Placental pericyte (primary cell): ENCODE measurements at places on chromosomes 1 and 21. TPM values are rescaled to one million over a fixed set of nuclear protein-coding genes. Genes with fewer than 3 reads are reported as not detected.

FCAMR gene
- total RNA-seq = not detected in 2 replicates

PTPN22 gene
- under 0.01 and 2.0 TPM in 2 replicates for total RNA-seq

FMO3 gene
- total RNA-seq = not detected in 2 replicates

C1orf198 gene
- total RNA-seq = 80.7 and 83.8 TPM in 2 replicates

MYCL gene
- 0.14 and 0.44 TPM in 2 replicates for total RNA-seq

ETNK2 gene
- total RNA-seq = 3.1 and 3.4 TPM in 2 replicates

APOBEC4 gene
- under 0.01 TPM in 1 of 2 replicates, not detected in the other for total RNA-seq

NT5C1A gene
- not detected in 2 replicates for total RNA-seq

CHI3L1 gene
- 44.8 and 896 TPM in 2 replicates for total RNA-seq

MRPS14 gene
- 14.4 and 14.7 TPM in 2 replicates for total RNA-seq

GJA8 gene
- total RNA-seq = not detected in 2 replicates

MRAP gene
- total RNA-seq = 0.66 TPM in 1 of 2 replicates, not detected in the other

KRTAP19-1 gene
- not detected in 2 replicates for total RNA-seq

ATAD3A gene
- total RNA-seq = 47.1 and 78.2 TPM in 2 replicates

DTL gene
- total RNA-seq = 0.66 and 41.5 TPM in 2 replicates

OR10K1 gene
- total RNA-seq = not detected in 2 replicates

AMY1C gene
- not detected in 2 replicates for total RNA-seq

CFHR5 gene
- not detected in 2 replicates for total RNA-seq

RAVER2 gene
- total RNA-seq = 3.9 and 4.7 TPM in 2 replicates

GPR89A gene
- 40.2 and 51.6 TPM in 2 replicates for total RNA-seq

OR2G6 gene
- under 0.01 TPM in 1 of 2 replicates, not detected in the other for total RNA-seq

KCNA2 gene
- total RNA-seq = under 0.01 TPM in 1 of 2 replicates, not detected in the other

RHBG gene
- total RNA-seq = 0.14 TPM in 1 of 2 replicates, not detected in the other

OR10Z1 gene
- not detected in 2 replicates for total RNA-seq

LYPLAL1 gene
- total RNA-seq = 11.3 and 17.9 TPM in 2 replicates

CYP4B1 gene
- not detected in 2 replicates for total RNA-seq

SLAMF7 gene
- total RNA-seq = not detected in 2 replicates

TSTD1 gene
- 5.7 and 6.7 TPM in 2 replicates for total RNA-seq

LORICRIN gene
- not detected in 2 replicates for total RNA-seq

MCOLN2 gene
- total RNA-seq = 0.29 and 0.88 TPM in 2 replicates

GBP4 gene
- total RNA-seq = 2.0 and 3.4 TPM in 2 replicates

TMCO1 gene
- 97.2 and 108 TPM in 2 replicates for total RNA-seq

STPG1 gene
- 2.6 and 7.3 TPM in 2 replicates for total RNA-seq

CD1B gene
- total RNA-seq = not detected in 2 replicates

RYR2 gene
- total RNA-seq = not detected in 2 replicates

KDF1 gene
- not detected in 2 replicates for total RNA-seq

SLC22A15 gene
- total RNA-seq = 8.4 and 32.2 TPM in 2 replicates

SERTAD4 gene
- 0.22 and 0.72 TPM in 2 replicates for total RNA-seq

RPE65 gene
- total RNA-seq = not detected in 2 replicates

GBP7 gene
- total RNA-seq = not detected in 2 replicates

MSH4 gene
- under 0.01 TPM in 1 of 2 replicates, not detected in the other for total RNA-seq

ZNF362 gene
- total RNA-seq = 11.6 and 13.5 TPM in 2 replicates

PPFIA4 gene
- total RNA-seq = 0.14 and 0.66 TPM in 2 replicates

CELA3B gene
- not detected in 2 replicates for total RNA-seq

NPHS2 gene
- not detected in 2 replicates for total RNA-seq

IGSF9 gene
- not detected in 2 replicates for total RNA-seq

ZNF648 gene
- under 0.01 TPM in 1 of 2 replicates, not detected in the other for total RNA-seq

ANKRD34A gene
- total RNA-seq = 0.44 and 3.1 TPM in 2 replicates

CLCA1 gene
- 0.22 TPM in 1 of 2 replicates, not detected in the other for total RNA-seq

MPZ gene
- 0.44 and 1.1 TPM in 2 replicates for total RNA-seq

DIRAS3 gene
- 5.7 and 30.4 TPM in 2 replicates for total RNA-seq

ARHGAP30 gene
- total RNA-seq = under 0.01 TPM in 1 of 2 replicates, not detected in the other

RGS16 gene
- 0.14 and 2.4 TPM in 2 replicates for total RNA-seq

RASAL2 gene
- 22.3 and 29.2 TPM in 2 replicates for total RNA-seq

ADAMTSL4 gene
- total RNA-seq = 1.9 and 2.4 TPM in 2 replicates

SEMA6C gene
- 0.57 and 1.8 TPM in 2 replicates for total RNA-seq

OXCT2 gene
- total RNA-seq = 0.29 and 0.88 TPM in 2 replicates

CFH gene
- total RNA-seq = 8.6 and 10.5 TPM in 2 replicates
